Ascending aorta (tissue), 2 donors: ENCODE measurements at places on chromosomes 2 and 18. TPM values are rescaled to one million over a fixed set of nuclear protein-coding genes. Genes with fewer than 3 reads are reported as not detected.

GRCh38 chr18:77131652-77132368, 773 bp downstream of the MBP start:
- peak overlapping the region; percentile 92 for H3K27ac ChIP-seq
- H3K4me1 ChIP-seq: peaks cover 36% of the 10 kb centered on the region
- peak overlapping the region; percentile 90 for H3K4me3 ChIP-seq
- H3K36me3 ChIP-seq: no peaks in the 10 kb centered on the region
- H3K27me3 ChIP-seq: no peaks in the 10 kb centered on the region

DNA sequence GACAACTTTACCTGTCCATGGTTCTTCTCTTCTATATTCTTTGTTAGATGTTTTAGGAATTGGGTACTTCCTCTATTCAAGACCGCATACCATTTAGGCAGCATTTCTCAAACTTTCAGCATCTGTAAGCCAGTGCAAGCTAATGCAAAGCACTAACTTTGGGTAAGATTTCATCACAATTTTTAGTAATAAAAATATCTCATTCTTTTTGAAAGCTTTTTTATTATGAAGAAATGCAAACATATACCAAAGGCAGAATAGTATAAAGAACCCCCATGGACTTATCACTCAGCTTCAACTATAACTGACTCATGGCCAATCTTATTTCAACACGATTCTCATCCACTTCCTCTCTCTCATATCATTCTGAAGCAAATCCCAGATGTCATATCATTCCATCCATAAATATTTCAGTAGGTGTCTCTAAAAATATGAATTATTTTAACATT, 32.9 kb downstream of the INO80C start:
- no peak overlapping the region for H3K4me3 ChIP-seq
- H3K36me3 ChIP-seq: no peaks in the 10 kb centered on the region
- H3K4me1 ChIP-seq: peaks cover 9% of the 10 kb centered on the region
- H3K27me3 ChIP-seq: no peaks in the 10 kb centered on the region
- no peak for DNase-seq
- H3K27ac ChIP-seq: no peak overlapping the region

DNA sequence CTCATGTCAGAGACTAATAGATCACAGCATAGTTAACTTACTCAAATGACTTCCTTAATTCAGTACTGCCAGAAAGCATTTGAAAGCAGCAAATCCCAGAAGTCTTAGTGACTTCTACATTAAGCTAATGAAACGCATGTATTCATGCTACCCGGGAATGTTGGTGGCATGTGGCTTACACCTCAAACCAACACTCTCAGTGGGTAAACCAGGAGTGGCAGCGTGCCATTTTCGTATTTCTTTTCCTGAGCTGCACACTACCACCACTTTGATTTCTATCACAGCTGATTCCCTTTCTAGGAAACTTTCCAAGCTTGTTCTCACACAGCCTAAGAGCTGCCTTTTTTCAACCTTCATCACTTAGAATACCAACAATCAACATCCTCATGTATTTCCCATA, 646.6 kb downstream of the NRXN1 start:
- H3K36me3 ChIP-seq: no peaks in the 10 kb centered on the region
- H3K27ac ChIP-seq: no peak overlapping the region
- H3K27me3 ChIP-seq: no peaks in the 10 kb centered on the region
- no peak overlapping the region for H3K4me3 ChIP-seq

- no peak overlapping the region for H3K27ac ChIP-seq
- DNase-seq: no peak
- H3K36me3 ChIP-seq: no peaks in the 10 kb centered on the region
- H3K4me1 ChIP-seq: peaks cover 4% of the 10 kb centered on the region
- no peak overlapping the region for H3K4me3 ChIP-seq
Observed at GRCh38 chr18:57831597-57832377, 28.7 kb upstream of the ATP8B1 start.

- no peaks in the 10 kb centered on the region for H3K4me1 ChIP-seq
- H3K27me3 ChIP-seq: no peaks in the 10 kb centered on the region
- DNase-seq: no peak
- no peak overlapping the region for H3K27ac ChIP-seq
Observed at GRCh38 chr2:163341426-163341825, 394.4 kb downstream of the FIGN start.

DNA sequence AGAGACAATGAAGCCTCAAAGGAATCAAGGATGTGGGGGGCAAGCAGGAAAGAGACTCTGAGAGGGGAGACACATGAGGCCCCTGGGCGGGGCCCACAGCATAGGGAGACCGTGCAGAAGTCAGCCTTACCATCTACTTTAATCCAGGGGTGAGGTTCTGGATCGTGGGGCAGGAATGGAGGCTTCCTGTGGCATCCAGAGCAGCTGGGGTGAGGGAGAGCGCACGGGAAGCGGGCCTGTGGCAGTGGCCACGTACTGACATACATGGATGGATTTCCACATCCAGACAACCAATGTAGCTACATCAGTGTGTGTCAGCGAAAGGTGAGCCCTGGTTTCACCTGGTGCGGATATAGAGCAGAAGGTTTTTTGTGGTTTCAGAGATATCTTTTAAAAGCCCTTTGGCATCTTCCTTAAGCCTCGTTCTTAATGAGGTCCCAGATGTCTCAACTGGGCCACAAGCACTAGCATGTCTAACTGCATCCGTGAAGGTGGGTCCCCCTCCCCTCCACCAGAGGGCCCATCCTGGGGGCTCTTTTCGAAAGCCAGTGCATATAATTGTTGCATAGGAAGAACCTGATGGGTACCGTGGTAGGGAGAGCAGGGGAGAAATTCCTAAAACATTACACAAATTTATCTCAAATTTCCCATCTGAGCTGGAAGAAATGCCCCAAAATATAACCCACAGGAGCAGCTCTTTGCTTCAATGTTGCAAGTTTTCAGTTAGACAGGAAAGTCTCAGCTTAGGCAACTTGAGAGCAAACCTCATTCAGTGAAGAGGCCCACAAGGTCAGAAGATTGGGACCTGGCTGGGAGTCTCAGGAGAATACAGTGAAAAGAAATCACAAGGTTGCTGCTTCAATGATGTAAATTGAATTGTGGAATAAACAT, 90.9 kb downstream of the SP3 start:
- no peak overlapping the region for H3K4me3 ChIP-seq
- no peaks in the 10 kb centered on the region for H3K36me3 ChIP-seq
- H3K27ac ChIP-seq: no peak overlapping the region

DNA sequence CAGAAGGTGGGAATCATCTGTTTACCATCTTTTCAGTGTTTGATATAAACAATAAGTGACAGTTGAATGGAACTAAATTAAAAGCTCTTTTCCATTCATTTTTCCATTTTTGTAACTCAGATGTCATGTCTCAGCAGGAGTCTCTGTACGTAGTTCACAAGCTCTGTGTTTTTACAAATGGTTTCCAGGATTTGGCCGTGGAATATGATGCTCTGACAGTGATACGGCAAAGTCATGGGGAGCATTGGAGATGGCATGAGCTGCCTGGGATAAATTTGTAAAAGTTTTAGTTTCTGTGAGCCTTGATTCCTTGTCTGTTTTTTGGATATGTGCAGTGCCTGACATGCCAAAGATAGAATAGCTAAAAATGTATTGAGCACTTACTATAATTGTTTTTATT, 168.1 kb upstream of the SESTD1 start:
- H3K4me1 ChIP-seq: no peaks in the 10 kb centered on the region
- no peak for DNase-seq
- no peak overlapping the region for H3K4me3 ChIP-seq
- no peak overlapping the region for H3K27ac ChIP-seq
- no peaks in the 10 kb centered on the region for H3K27me3 ChIP-seq

GRCh38 chr2:16151281-16151570, 210.9 kb downstream of the MYCN start:
- H3K27me3 ChIP-seq: no peaks in the 10 kb centered on the region
- no peak overlapping the region for H3K27ac ChIP-seq
- no peak overlapping the region for H3K4me3 ChIP-seq
- no peaks in the 10 kb centered on the region for H3K36me3 ChIP-seq
- no peak for DNase-seq
- H3K4me1 ChIP-seq: no peaks in the 10 kb centered on the region

DNA sequence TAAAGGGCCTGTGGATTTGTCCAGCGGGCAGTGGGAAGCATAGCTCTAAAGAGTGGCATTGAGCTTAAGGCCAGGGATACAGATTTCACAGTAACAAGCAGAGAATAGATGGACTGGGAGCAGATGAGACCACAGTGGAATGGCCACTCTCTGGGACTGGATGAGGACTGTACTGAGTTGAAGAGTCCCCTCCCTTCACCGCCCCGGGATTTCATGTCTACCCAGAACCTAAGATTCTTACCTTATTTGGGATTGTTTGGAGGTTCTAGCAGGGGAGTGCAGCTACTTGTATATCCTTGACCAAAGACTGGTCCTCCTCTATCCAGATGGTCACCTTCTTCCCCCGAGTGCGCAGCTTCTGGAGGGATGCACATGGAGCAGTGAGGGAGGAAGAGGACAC, 28.0 kb upstream of the EFEMP1 start:
- H3K27me3 ChIP-seq: no peaks in the 10 kb centered on the region
- no peaks in the 10 kb centered on the region for H3K36me3 ChIP-seq
- no peak overlapping the region for H3K4me3 ChIP-seq
- H3K4me1 ChIP-seq: peaks cover 3% of the 10 kb centered on the region
- no peak for DNase-seq

GRCh38 chr2:66145490-66145889, 289.4 kb upstream of the MEIS1 start:
- H3K27ac ChIP-seq: no peak overlapping the region
- H3K27me3 ChIP-seq: no peaks in the 10 kb centered on the region
- H3K4me3 ChIP-seq: no peak overlapping the region
- H3K4me1 ChIP-seq: no peaks in the 10 kb centered on the region
- no peaks in the 10 kb centered on the region for H3K36me3 ChIP-seq

DNA sequence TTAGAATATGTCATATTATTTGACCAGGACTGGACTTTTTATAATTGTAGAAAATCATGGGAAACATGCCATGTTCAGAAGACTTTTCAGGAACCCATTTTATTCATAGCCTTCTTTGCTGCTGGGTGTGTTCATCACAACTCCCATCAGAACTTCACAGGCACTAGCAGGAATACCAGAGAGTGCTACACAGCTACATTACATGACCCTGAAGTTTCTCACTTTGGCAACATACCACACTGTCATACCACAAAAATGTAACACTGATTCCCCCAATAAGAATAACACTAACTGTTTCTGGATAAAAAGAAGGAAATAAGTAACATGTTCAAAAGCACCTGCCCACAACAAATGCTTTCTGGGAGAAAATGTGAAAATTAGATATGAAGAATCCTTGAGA, 405.4 kb downstream of the CDH2 start:
- no peak overlapping the region for H3K4me3 ChIP-seq
- H3K27me3 ChIP-seq: no peaks in the 10 kb centered on the region
- H3K27ac ChIP-seq: no peak overlapping the region
- no peaks in the 10 kb centered on the region for H3K36me3 ChIP-seq

DNA sequence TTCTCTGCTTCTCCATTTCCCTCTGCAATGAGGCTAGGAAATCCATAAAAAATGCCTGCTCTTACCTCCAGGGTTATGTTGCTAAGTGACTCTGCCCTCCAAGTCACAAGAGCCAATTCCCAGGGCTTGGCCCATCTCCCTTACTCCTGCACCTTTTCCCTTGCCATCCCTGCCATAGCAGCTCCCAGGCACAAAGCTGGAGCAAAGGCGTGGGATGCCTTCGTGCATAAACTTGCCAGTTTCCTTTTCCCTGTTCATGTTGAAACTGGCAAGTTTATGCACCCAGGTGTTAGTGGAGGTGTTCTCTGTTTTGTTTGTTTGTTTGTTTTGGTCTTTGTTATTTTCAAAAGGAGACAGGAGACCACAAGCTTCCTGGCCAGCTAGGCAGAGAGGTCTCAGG, 195.1 kb downstream of the ACKR3 start:
- H3K27me3 ChIP-seq: no peaks in the 10 kb centered on the region
- H3K36me3 ChIP-seq: no peaks in the 10 kb centered on the region
- no peak overlapping the region for H3K4me3 ChIP-seq
- H3K27ac ChIP-seq: no peak overlapping the region
- H3K4me1 ChIP-seq: no peaks in the 10 kb centered on the region

DNA sequence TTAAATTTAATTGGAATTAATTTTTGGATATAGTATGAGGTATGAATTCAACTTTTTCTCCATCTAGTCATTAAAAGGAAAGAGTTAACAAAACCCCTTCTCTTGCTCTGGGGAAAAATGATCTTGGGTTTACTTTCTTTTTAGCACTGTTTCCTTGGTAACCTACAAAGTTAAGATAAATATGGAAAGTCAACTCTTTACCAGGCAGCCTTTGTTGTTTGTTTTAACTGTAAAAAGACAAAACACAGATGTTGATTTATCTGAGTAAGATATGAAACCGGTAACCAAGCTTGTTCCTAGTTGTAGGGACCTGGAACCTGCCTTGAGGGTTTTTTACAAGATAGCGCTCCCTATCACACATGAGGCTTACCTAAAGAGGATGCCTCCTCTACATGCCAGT, 10.1 kb upstream of the SANBR start:
- no peak overlapping the region for H3K4me3 ChIP-seq
- peaks cover 14% of the 10 kb centered on the region for H3K36me3 ChIP-seq
- DNase-seq: no peak
- H3K4me1 ChIP-seq: no peaks in the 10 kb centered on the region
- H3K27ac ChIP-seq: no peak overlapping the region

DNA sequence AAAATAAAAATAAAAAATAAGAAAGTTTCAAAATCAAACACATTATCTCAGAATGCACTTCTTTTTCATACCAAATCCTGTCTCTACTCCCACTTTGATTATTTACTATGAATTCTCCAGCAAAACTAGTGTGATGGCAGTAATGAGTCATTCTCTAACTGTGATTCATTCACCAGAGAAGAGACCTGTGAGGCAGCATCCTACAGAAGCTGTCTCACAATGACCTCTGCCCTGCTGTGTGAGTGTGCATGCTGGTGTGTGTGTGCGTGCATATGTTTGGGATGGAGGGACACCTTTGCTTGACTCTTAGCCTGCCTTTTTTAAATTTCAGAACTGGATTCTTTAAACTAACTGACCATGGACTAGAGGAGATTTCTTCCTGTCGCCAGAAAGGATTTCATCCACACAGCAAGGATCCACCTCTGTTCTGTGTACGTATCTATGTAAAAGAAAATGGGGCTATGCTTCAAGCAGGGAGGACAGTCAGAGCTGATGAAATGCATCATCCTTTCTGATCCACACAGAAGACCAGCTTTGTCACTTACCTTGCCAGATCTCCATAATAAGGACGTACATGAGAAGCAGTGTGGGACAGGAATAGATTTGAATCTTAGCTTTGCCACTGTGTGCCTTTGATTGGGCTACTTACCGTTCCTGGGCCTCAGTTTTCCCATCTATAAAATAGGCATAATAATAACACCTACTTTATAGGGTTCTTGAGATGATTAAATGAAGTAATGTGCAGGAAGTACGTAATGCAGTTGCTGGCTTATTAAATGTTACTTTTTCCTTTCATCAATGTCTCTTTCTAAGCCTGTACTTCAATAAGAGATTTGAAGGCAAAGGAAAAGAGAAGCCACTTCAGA, 31.2 kb downstream of the STAMBP start:
- no peak overlapping the region for H3K27ac ChIP-seq
- H3K27me3 ChIP-seq: no peaks in the 10 kb centered on the region
- peaks cover 81% of the 10 kb centered on the region for H3K36me3 ChIP-seq
- H3K4me3 ChIP-seq: no peak overlapping the region
- no peak for DNase-seq

- DNase-seq: no peak
- H3K27ac ChIP-seq: no peak overlapping the region
- no peaks in the 10 kb centered on the region for H3K4me1 ChIP-seq
- H3K27me3 ChIP-seq: no peaks in the 10 kb centered on the region
Observed at GRCh38 chr18:23634692-23635091, 28.0 kb downstream of the ANKRD29 start.

Gene GRB14
- 1.1 TPM for total RNA-seq

Gene QPCT
- 1.8 TPM for total RNA-seq

Gene FMNL2
- 12.0 TPM for total RNA-seq

Gene PFN4
- total RNA-seq: not detected

Gene UGT1A8
- total RNA-seq: not detected

Gene TUBA3E
- total RNA-seq: not detected
